OCI-M1 (cell line): ENCODE measurements at places on chromosomes 4 and X.
A peak's percentile ranks its signal among the peaks of the same experiment; 100 is the strongest.

- no peak for DNase-seq
These were observed 324.8 kb downstream of the FRMPD4 start for GRCh38 chrX:12463052-12463451.

GRCh38 chr4:77204621-77205020 lies 47.6 kb downstream of the CCNG2 start:
- DNase-seq: no peak

- no peak for DNase-seq
These were observed 164.2 kb upstream of the GPR101 start for GRCh38 chrX:137198040-137198439.

- peak; percentile 16 for DNase-seq
These were observed 33.5 kb downstream of the SCD5 start for GRCh38 chr4:82765134-82765533.

DNA sequence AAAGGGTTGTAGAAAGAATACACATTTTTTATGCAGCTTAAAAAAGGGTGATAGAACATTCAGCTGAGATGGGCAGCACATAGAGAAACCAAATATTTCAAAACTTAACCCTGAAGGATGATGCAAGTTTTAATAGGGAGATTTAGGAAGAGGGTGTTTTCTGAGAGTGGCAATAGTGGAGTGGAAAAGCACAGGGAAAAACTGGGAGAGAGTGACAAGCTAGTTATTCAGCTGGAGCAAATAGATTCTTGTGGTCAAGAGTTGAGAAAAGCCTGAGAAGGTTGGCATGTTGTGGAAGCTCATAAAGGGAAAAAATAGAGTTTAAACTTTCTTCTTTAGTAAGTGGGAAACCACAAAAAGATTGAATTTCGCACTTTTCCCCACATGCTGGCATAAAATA lies 359.6 kb upstream of the PITX2 start:
- no peak for DNase-seq
